ENCODE measurements at places on chromosomes 12 and 14.

DNA sequence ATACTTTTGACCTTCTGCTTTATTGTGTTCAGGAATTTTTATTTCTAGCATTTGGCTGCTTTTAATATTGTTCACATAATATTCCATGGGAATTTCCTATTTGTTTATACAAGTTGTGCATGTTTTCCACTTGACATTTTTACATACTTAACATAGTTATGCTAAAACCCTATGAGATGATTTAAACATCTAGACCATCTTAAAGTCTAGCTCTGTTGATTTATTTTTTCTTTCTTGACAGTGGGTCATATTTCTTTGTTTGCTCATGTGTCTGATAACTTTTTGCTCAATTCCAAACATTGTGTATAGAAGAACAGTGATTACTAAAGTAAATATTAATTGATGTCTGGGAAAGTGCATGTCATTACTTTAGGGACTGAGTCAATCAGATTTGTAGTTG, 202.1 kb upstream of the PDZRN4 start:
- DNase-seq = no peak

DNA sequence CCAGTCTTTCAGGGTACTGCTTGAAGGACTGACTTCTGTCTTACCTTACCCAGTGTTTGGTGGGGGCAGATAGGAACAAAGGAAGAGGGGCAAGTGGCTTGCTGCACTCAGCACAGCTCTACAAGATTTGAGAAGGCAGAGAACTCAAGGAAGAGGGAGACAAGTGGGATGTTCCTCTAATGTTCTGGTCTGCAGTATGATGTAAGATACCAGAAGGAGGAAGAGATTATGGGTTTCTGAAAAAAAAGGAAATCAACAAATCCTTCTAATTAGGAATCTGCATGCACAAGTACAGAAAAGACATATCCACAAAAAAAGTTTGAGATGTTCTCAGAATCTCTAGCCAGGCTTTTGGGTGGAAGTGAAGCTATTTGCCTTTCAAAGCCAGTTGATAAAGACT, 37.1 kb downstream of the USP15 start:
- DNase-seq = no peak

DNA sequence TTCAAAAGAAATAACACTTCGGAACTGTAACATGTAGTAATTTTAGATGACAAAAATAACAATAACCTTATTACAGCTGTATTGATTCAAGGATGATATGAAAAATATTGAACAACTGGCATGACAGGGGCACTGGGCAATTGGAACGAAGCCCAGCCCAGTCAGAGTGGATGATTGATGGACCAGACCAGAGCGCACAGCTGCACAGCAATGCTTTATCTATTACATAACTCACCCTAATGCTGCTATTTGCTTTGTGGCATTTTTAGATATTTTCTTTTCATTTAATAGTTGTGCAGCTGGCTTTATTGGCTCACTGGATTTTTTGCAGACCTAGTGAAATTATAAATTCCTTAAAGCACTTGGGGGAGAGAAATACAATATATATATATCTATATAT, 26.9 kb upstream of the FERMT2 start:
- peak; percentile 73 for DNase-seq

- DNase-seq = no peak
Observed at GRCh38 chr14:22560662-22561365, 28.2 kb downstream of the DAD1 start.

DNA sequence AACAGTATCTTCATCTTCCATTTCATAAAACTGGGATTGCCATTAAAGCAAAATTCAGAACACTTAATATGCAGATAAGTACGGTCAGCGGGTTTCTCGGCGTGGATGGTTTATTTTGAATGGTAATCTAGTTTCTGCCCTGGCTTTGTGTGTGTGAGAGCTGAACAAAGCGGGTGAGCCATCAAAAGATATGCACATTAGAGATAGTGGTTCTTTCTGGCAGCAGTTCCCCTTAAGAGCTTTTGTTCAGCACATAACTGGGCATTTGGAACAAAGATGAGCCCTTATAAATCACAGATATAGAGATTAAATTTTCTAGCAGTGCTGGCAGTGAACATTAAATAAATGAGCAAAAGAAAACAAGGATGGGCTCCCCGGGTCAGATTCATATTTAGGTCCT, 207.5 kb downstream of the CALM1 start:
- no peak for DNase-seq
